CD8-positive, alpha-beta memory T cell (primary cell): ENCODE measurements at places on chromosomes 5 and 9. TPM values are rescaled to one million over a fixed set of nuclear protein-coding genes. Genes with fewer than 3 reads are reported as not detected.

The IRX1 gene
- not detected for total RNA-seq

The KCNN2 gene
- not detected for total RNA-seq

The NEUROG1 gene
- not detected for total RNA-seq

GRCh38 chr9:133768859-133769510 lies 30.8 kb upstream of the SARDH start:
- H3K27me3 ChIP-seq: no peaks in the 10 kb centered on the region
- no peak overlapping the region for H3K27ac ChIP-seq
- H3K4me3 ChIP-seq: no peak overlapping the region
- DNase-seq: no peak
- no peaks in the 10 kb centered on the region for H3K36me3 ChIP-seq
- no peaks in the 10 kb centered on the region for H3K4me1 ChIP-seq

- no peaks in the 10 kb centered on the region for H3K27me3 ChIP-seq
- no peak overlapping the region for H3K4me3 ChIP-seq
- DNase-seq: no peak
- no peak overlapping the region for H3K27ac ChIP-seq
Observed at GRCh38 chr9:23287390-23287789, 538.6 kb downstream of the ELAVL2 start.

- H3K4me3 ChIP-seq: no peak overlapping the region
- no peaks in the 10 kb centered on the region for H3K4me1 ChIP-seq
- no peaks in the 10 kb centered on the region for H3K36me3 ChIP-seq
- H3K27ac ChIP-seq: no peak overlapping the region
- DNase-seq: no peak
Observed at GRCh38 chr5:67338421-67338820, 141.8 kb upstream of the CD180 start.

- H3K4me3 ChIP-seq: no peak overlapping the region
- H3K4me1 ChIP-seq: no peaks in the 10 kb centered on the region
- no peak overlapping the region for H3K27ac ChIP-seq
- DNase-seq: no peak
- H3K36me3 ChIP-seq: no peaks in the 10 kb centered on the region
Observed at GRCh38 chr5:72065751-72066255, 41.5 kb upstream of the MAP1B start.

The PDZD2 gene
- 0.27 TPM for total RNA-seq

DNA sequence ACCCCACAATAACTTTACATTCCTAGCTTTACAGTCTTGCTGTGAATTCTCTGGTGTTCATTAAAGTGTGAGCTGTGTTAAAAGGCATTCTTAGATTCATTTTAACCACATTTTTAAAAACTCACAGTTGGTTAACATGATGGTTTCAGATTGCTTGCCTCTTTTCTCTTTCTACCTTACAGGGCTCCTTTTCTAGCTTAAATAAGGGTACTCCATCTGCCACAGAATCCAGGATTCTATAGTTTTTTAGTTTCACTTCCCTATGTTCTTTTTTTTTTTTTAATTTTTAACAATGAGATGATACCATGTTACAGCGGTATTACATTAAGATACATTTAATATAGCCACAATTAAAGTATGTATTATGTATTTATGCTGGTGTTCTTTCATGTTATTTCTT lies 3.9 kb upstream of the FBXO4 start:
- H3K4me1 ChIP-seq: peaks cover 12% of the 10 kb centered on the region
- H3K4me3 ChIP-seq: no peak overlapping the region
- H3K36me3 ChIP-seq: peaks cover 14% of the 10 kb centered on the region
- no peak for DNase-seq
- no peak overlapping the region for H3K27ac ChIP-seq

- DNase-seq: no peak
- no peak overlapping the region for H3K4me3 ChIP-seq
- no peaks in the 10 kb centered on the region for H3K36me3 ChIP-seq
- no peak overlapping the region for H3K27ac ChIP-seq
- peaks cover 23% of the 10 kb centered on the region for H3K27me3 ChIP-seq
Observed at GRCh38 chr5:159971514-159971913, 37.4 kb upstream of the TTC1 start.

- DNase-seq: no peak
- H3K4me3 ChIP-seq: no peak overlapping the region
- no peaks in the 10 kb centered on the region for H3K27me3 ChIP-seq
- H3K4me1 ChIP-seq: peaks cover 23% of the 10 kb centered on the region
- H3K27ac ChIP-seq: no peak overlapping the region
Observed at GRCh38 chr5:673831-674629, 19.1 kb downstream of the TPPP start.

- H3K27me3 ChIP-seq: no peaks in the 10 kb centered on the region
- H3K4me3 ChIP-seq: no peak overlapping the region
- DNase-seq: no peak
- no peak overlapping the region for H3K27ac ChIP-seq
Observed at GRCh38 chr9:94809778-94810177, 83.3 kb downstream of the AOPEP start.

The HAVCR1 gene
- total RNA-seq: 0.61 TPM

DNA sequence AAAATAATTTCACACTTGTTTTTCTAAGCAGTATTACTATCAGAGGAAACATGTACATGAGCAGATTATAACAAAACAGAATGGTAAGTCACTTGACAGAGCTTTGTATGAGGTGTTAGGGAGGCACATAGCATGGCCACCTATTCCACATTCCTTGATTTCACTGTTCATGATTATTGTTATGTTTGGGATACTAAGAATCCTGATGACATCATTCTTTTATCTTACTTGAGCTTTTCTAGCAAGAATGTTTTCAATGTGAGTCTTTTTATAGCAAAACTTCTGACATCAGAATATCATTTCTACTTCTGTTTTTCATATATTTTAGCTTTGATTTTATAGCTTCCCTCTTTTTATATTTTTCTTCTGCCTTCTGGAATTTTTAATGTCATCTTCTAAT lies 208.2 kb downstream of the DMRTA1 start:
- H3K27me3 ChIP-seq: no peaks in the 10 kb centered on the region
- no peak overlapping the region for H3K4me3 ChIP-seq
- H3K36me3 ChIP-seq: no peaks in the 10 kb centered on the region
- DNase-seq: no peak

The SPRY4 gene
- total RNA-seq: 1.4 TPM

- H3K4me1 ChIP-seq: no peaks in the 10 kb centered on the region
- no peaks in the 10 kb centered on the region for H3K27me3 ChIP-seq
Observed at GRCh38 chr5:125719681-125720347, 703.4 kb upstream of the GRAMD2B start.

DNA sequence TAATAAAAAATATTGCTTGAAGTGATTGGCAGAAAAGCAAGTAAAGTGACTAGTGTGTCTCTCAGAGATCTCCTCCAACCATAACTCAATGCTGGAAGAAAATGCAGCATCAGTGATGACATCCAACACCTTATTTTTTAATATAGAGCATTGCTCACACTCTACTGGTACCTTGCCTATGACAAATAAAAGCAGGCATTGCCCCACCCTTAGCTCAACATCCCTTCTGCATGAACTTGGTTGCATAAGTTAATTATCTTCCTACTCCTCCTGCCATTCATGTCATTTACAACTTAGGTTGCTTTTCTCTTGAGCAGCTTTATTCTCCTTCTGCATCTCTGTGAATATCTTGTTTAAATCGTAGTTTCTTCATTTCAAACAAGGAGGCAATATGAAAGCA lies 41.2 kb downstream of the FEM1C start:
- no peak overlapping the region for H3K4me3 ChIP-seq
- no peak for DNase-seq
- no peaks in the 10 kb centered on the region for H3K4me1 ChIP-seq
- no peak overlapping the region for H3K27ac ChIP-seq
- no peaks in the 10 kb centered on the region for H3K27me3 ChIP-seq
- H3K36me3 ChIP-seq: no peaks in the 10 kb centered on the region

DNA sequence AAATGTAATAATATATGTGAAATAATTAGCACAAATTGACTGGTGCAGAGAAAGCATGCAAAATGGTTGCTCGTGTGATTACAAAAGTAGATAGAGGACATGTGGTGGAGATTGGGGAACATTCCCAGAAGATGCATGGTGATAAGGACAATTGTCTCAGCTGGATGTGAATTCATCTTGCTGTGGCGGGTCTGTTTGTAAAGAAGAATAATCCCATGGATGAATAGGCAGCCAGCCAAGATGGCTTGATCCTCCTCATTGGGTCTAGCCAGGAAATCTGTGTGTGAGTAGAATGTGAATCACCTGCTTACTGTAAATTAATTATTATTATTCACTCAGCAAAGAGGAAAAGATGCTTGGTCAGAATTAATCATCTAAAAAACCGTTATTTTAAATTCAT lies 12.6 kb upstream of the DPYSL3 start:
- no peaks in the 10 kb centered on the region for H3K27me3 ChIP-seq
- H3K27ac ChIP-seq: no peak overlapping the region
- DNase-seq: no peak

- no peaks in the 10 kb centered on the region for H3K27me3 ChIP-seq
- no peak overlapping the region for H3K4me3 ChIP-seq
- DNase-seq: no peak
- H3K4me1 ChIP-seq: no peaks in the 10 kb centered on the region
- H3K36me3 ChIP-seq: no peaks in the 10 kb centered on the region
- no peak overlapping the region for H3K27ac ChIP-seq
Observed at GRCh38 chr9:27945386-27945785, 372.1 kb upstream of the C9orf72 start.

GRCh38 chr5:54795777-54796176 lies 189.6 kb downstream of the ESM1 start:
- no peaks in the 10 kb centered on the region for H3K36me3 ChIP-seq
- peaks cover 7% of the 10 kb centered on the region for H3K4me1 ChIP-seq
- H3K27ac ChIP-seq: no peak overlapping the region
- H3K4me3 ChIP-seq: no peak overlapping the region
- H3K27me3 ChIP-seq: no peaks in the 10 kb centered on the region

The AGXT2 gene
- total RNA-seq: not detected

- H3K27ac ChIP-seq: no peak overlapping the region
- DNase-seq: no peak
- no peak overlapping the region for H3K4me3 ChIP-seq
- H3K4me1 ChIP-seq: no peaks in the 10 kb centered on the region
- no peaks in the 10 kb centered on the region for H3K36me3 ChIP-seq
Observed at GRCh38 chr9:95017661-95018060, 291.2 kb downstream of the AOPEP start.

- no peak overlapping the region for H3K27ac ChIP-seq
- peak overlapping the region; percentile 25 for H3K4me3 ChIP-seq
- no peak for DNase-seq
- H3K36me3 ChIP-seq: no peaks in the 10 kb centered on the region
- peaks cover 19% of the 10 kb centered on the region for H3K4me1 ChIP-seq
Observed at GRCh38 chr5:93621327-93621798, 38.3 kb downstream of the NR2F1 start.

The FAM221B gene
- not detected for total RNA-seq

DNA sequence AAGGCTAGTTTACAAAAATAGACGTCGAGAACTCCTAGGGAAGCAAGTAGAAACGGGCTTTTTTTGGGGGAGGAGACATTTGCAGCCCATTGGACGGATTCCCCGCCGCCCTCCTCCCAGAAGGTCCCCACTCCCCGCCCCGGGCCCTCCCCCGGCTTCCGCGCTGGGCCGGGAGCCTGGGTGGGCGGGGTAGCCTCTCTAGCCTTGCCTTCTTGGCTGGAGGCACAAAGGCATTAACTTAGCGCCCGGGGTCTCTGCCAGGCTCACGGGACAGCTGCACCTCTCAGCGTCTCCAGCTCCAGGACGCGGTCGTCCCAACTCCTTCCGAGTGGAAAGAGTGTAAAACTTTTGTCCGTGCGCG lies at the start of gene DMRTA1:
Gene DMRTA1 (plus strand): TSS at position 236 of the 361 bp plus-strand sequence. CDS start 242 bp downstream, outside the sequence.
- peaks cover 6% of the 10 kb centered on the region for H3K27me3 ChIP-seq
- H3K4me3 ChIP-seq: no peak within 1 kb of the TSS
- H3K4me1 ChIP-seq: no peaks in the 10 kb centered on the region
- no peaks in the 10 kb centered on the region for H3K36me3 ChIP-seq

The KLHL3 gene
- total RNA-seq: 2.7 TPM

GRCh38 chr5:83723031-83723430 lies 2.4 kb upstream of the HAPLN1 start:
- H3K27ac ChIP-seq: no peak overlapping the region
- no peak overlapping the region for H3K4me3 ChIP-seq
- peaks cover 11% of the 10 kb centered on the region for H3K27me3 ChIP-seq
- no peak for DNase-seq
- H3K36me3 ChIP-seq: no peaks in the 10 kb centered on the region
- no peaks in the 10 kb centered on the region for H3K4me1 ChIP-seq

The C5orf15 gene
- total RNA-seq: 21.8 TPM

DNA sequence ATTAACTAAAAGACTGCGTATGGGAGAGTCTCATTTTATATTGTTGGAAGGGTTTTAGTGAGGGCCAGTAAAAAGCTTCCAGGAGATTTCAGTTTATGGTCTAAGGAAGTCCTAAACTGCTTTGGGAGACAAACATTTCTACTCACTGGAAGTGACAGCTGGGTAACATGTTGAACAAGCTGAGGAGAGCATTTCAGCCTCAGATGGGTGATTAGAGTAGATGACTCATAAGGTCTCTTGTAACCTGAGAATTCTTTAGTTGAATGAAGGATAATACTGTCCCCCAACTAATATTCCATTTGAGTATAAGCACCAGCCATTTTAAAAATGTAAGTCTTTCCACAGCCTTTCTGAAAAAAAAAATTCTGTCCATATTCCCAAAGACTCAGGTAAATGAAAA lies 218.0 kb upstream of the C9orf72 start:
- no peaks in the 10 kb centered on the region for H3K27me3 ChIP-seq
- no peaks in the 10 kb centered on the region for H3K4me1 ChIP-seq
- H3K4me3 ChIP-seq: no peak overlapping the region
- no peak for DNase-seq
- H3K27ac ChIP-seq: no peak overlapping the region
- no peaks in the 10 kb centered on the region for H3K36me3 ChIP-seq

DNA sequence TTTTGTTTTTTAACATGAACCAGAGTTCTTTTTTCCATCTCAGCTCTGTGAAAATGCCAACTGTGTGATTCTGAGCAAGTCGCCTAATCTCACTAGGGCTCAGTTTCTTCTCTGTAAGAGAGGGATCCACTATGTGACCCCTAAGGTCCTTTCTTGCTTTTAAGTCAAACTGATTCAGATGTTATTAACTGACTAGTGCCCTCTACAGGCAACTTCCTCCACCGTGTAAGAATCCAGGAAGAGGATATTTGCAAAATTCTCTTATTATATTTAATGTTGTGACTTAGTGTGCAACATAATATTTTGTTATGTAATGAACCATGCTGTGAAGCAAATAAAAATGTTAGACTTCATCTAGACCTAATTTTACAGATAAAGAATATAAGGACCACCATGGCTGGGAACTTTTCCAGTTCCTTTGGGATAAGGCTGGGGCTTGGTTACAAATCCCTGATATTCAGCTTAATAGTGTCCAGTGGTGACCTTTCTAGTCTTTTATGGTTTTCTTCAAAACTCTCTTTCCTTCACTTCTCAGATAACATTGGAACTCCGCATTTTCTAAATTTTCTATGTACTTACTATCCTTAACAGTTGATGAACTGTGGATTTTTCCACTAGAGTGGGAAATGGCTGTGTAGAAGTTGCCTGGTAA lies 244.7 kb downstream of the PIK3R1 start:
- H3K27ac ChIP-seq: no peak overlapping the region
- peaks cover 14% of the 10 kb centered on the region for H3K4me1 ChIP-seq
- no peak overlapping the region for H3K4me3 ChIP-seq
- no peaks in the 10 kb centered on the region for H3K36me3 ChIP-seq
- DNase-seq: peak; percentile 23

The PCDHGB6 gene
- total RNA-seq: 0.13 TPM

- H3K4me3 ChIP-seq: no peak overlapping the region
- no peaks in the 10 kb centered on the region for H3K27me3 ChIP-seq
- H3K27ac ChIP-seq: no peak overlapping the region
- H3K36me3 ChIP-seq: no peaks in the 10 kb centered on the region
- no peaks in the 10 kb centered on the region for H3K4me1 ChIP-seq
Observed at GRCh38 chr5:1182633-1183423, 18.6 kb upstream of the SLC6A19 start.
